Inflammatory macrophage treated with lipopolysaccharide for 4 hours (primary cell): ENCODE measurements at places on chromosomes 7 and 10.

DNA sequence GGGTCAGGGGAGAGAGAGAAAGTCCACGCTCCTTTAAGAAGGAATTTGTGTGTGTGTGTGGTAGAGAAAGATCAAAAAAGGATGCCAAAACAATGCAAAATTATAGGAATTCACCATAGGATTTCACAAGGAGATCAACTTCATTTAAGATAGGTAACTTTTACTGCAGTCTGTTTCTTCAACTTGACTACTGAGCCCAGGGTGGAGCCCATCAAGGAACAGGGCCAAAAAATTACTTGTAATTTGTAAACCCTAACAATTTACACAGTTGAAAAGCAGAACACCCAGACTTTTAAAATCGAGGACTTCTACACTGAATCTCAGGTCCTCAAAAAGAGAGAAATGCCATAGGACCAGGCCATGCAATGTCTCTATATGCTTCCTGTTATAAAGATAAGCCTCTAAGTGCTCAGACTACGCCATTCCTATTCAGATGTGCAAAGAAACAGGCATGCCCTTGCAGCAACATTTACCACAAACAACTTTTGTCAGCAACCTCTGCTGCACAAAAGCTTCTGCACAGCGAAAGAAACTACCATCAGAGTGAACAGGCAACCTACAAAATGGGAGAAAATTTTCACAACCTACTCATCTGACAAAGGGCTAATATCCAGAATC lies 10.6 kb upstream of the GIMAP4 start:
- peak; percentile 21 for DNase-seq

- DNase-seq, result no peak
Measured at GRCh38 chr10:104240078-104240477, 7.9 kb upstream of the CFAP43 start.

GRCh38 chr10:24826009-24826408 lies 102.3 kb upstream of the ARHGAP21 start:
- DNase-seq, result peak; percentile 4

DNA sequence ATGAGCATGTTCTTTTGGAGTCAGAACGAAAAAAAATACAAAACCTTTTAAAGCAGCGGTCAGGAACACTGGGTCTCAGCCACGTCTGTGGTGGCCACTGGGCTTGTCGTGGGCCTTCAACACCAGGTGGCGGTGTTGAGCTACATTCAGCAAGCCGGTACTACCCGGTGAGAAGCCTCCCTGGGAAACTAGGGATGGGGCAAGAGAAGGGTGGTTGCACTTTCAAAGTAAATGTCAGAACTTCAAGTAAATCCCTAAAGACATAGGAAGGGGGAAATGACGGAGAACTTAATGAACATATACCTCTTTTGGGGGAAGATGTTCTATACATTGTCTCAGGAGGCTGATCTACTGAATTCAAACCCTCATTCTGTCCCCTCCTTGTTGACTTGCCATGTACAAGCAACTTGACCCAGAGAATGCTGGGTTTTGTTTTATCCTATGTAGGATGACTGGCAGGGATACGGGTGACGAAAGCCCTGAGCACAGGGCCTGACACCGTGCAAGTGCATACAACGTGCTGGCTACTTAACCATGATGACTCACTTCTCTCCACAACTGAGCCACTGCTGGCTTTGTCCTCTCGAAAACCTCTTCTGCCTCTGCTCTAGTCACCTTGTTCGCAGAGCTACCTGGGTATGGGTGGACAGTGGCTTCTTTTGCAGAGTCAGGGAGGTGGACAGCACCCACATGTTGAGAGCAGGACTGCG lies 49.0 kb upstream of the BAMBI start:
- DNase-seq, result peak; percentile 79

GRCh38 chr10:59176241-59177030 lies at the start of gene PHYHIPL:
Gene PHYHIPL, plus strand, starts transcription at chr10:59176643. Its CDS starts 211 bp downstream, at chr10:59176854.
- DNase-seq, result no peak
